ENCODE measurements at places on chromosomes 16 and 17.

DNA sequence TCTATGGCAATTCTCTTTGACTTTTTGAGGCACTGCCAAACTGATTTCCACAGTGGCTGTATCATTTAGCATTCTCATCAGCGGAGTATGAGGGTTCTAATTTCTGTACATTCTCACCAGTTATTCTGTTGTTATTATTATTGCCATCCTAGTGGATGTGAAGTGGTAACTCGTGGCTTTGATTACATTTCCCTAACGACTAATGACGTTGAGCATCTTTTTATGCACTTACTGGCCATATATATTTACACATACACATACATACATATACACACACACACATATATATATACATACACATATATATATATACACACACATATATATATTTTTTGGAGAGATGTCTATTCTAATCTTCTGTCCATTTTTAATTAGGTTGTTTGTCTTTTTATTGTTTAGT, 3.7 kb upstream of the MLYCD start:
- DNase-seq = no peak

- DNase-seq = peak; percentile 15
Observed at GRCh38 chr16:180101-180675, at the start of gene HBQ1. TSS of gene HBQ1 (plus strand) at chr16:180459. CDS start at chr16:180487, 28 bp downstream.

DNA sequence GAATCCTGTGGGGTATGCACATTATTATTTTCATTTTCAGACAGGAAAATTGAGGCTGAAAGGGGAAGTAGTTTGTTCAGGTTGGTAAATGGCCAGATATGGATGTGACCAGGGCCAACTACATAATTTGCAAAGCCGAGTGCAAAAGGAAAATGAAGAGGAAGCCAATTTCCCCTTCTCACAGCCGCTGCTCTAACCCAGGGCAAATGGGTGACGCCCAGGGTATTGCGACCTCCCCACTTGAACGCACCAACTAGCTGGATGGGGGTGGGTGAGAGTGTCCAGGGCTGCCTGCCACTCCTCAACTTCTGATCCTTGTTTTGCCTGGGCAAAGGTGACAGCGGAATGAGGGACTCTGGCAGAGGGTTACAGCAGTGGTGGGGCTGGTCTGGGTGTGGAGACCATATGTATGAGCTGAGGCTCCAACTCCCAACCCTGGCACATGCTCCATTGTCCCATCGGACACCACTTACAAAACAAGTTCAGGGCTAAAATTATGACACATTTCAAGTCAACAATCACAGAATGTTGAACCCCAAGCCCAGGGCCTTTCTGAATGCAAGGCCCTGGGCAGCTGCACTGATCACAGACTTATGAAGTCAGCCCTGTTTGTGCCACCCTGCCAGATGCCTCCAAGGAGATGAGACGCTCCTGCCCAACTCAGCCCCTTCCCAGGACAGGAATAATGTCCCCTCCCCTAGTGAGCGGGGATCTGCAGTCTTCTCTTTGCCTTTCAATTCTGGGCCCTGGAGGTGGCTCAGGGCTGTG, 1.7 kb downstream of the ANKRD40CL start:
- no peak for DNase-seq

DNA sequence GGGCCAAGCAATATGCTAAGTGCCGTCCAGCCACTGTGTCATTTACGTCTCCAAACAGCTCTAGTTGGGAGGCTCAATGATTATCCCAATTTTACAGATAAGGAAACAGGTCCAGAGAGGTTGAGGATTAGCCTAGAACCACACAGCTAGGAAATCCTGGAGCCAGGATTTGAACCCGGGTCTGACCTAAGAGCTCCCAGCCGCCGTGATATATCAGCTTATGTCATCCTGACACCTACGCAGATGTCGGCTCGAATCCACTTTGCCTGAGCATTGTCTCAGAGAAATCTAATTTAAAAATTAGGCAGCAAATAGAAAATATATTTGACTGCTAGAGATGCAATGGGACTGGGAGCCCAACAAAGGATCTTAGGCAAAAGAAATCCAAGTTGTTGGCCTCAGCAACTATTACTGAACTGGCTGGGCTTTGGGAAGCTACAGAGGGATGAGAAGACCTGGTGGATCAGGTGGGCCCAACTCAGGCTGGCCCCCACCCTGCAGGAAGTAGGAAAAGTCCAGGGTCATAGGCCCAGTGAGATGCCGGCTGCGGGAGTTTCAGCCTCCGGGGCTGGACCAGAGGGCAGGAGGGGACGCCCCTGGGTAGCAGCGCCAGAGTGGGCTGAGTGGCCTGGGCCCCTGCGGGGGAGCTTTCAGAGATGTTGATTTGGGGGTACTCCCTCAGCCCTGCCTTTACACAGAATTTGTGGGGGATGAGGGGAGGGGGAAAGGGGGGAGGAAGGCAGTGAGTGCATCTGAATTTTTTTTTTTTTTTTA, 35.1 kb upstream of the IL21R start:
- DNase-seq = peak; percentile 6

GRCh38 chr17:45384047-45384788, 48.5 kb downstream of the ARHGAP27 start:
- peak; percentile 36 for DNase-seq

DNA sequence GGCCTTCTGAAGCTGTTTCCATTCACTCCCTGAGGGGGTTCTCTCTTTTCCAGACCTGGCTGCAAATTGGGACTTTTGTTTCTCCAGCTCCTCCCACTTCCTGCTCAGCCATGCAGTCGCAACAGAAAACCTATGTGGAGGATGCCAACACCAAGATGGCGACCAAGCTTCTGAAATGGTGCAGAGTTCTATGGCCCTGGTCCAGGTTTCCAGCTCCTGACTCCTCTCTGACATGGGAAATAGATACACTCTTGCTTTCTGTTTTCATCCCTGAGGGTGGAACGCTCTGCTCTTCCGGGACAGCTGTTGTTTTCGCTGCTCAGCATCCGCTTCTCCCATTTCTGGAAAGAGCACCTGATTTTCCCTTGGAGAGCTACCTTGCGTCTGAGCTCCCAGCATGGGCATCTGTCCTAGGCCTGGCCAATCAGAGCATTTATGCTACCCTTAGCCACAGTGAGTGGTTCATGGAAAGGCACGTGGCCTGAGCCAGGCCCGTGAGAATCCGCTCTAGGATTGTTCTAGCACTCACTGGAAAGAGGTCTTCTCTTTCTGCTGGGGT, 8.1 kb downstream of the GPRC5B start:
- DNase-seq = no peak

GRCh38 chr16:57045694-57046381, 46.5 kb upstream of the CPNE2 start:
- peak; percentile 56 for DNase-seq

DNA sequence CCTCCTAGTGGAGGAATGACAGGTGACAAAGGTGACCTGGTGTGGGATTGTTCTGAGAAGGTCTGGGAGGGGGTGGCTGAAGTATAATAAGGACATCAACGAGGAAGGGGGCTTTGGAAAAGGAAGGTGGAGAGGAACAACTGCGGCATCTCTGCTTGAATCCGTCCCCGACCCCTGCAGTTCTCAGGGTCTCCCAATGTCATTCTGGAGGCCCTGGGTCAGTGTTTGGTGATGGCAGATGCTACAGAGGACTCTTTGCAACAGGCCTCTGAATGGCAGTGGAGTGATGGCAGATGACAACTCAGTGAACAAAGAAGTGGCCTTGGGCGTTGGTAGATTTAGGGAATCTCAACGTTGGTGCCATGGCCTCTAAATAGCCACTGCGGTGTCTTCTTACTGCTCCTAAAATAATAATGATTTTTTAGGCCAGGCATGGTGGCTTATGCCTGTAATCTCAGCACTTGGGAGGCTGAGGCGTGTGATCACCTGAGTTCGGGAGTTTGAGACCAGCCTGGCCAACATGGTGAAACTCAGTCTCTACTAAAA, 1.3 kb downstream of the ENGASE start:
- no peak for DNase-seq

DNA sequence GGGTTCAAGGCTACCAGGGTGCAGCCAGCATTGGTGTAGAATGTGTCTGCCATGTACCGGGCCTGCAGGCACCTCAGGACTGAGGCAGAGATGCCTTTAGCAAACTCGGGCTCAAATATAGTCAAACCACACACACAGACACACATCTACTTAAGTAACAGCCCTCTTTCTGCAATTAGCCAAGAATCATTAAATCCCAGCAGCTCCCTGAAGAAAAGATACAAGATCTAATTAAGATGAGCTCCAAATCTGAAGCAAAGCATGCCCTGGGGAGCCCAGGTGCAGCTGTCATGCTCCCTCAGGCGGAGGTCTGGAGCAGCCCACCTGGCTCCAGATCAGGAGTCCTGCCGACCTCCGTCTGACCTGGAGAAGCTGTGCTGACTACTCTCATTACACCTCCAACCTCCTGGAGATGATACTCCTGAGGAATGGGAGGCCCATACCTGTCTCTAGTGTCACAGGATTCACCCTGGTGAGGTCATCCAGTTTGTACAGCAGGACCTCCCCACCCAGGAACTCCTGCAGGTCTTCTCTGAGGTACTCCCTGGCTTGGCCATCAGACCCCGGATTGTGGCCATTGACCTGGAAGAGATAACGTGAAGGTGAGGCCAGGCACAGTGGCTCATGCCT, 6.9 kb downstream of the MYO19 start:
- DNase-seq = no peak

DNA sequence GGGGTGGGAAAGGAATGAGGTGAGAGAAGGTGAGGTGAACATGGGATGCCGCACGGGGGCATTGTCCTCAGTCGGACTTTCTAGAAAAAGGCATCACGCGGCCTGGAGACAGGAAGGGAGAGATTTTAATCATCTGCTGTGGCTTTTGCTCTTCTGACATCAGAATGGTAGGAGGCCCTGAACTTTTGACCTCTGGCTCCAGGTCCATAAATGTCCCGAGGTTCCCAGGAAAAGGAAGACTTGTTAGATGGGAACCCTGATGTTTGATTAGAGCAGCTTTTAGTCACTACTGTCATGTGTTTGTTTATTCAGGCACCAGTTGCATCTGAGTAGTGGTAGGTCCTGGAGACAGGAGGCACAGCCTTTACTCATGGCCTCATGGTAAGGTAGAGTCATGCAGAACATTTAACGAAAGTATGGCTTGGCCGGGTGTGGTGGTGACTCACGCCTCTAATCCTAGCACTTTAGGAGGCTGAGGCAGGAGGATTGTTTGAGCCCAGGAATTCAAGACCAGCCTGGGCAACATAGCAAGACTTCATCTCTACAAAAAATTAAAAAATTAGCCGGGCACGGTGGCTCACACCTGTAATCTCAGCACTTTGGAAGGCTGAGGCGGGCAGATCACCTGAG, 203.1 kb downstream of the MSI2 start:
- DNase-seq = peak; percentile 89

DNA sequence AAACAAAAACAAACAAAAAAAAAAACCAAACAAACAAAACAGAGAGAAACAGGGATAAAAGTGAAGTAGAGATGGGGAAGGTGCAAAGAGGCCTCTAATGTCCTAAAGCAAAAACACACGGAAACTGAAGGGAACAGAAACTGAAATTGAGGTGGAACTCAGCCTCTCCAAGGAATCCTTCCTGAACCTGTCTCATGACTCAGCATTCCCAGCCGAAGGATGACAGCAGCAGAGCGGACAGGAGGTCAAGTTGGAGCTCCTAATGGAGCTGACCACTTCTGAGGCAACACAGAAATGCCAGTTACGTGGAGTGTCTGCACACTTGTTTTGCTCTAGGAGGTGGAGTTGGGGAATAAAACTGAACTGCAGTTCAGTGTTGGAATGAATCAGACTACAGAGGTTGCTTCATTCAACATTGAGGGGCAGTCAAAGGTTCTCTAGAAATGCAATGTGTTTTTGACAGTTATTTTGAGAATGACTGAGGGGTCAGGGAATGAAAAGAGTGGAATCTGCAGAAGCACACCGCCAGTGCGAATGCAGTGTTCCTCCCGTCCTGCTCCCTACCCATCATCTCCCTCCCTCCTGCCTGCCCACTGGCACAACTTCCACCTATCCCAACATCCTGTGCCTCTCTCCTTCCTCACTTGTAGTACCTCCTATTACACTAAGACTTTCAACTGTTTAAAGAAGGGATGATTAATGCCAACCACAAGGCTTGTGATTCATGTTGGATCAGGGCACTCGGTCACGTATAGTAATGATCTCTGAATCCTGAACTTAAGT, 6.3 kb downstream of the UBE2O start:
- peak; percentile 88 for DNase-seq
